ENCODE measurements at places on chromosomes 5 and 9. TPM values are rescaled to one million over a fixed set of nuclear protein-coding genes. Genes with fewer than 3 reads are reported as not detected.
A peak's percentile ranks its signal among the peaks of the same experiment; 100 is the strongest.

GRCh38 chr9:76198336-76198735, 195.9 kb downstream of the RFK start:
- no peak for DNase-seq

GRCh38 chr9:135971892-135972291, 10.7 kb upstream of the UBAC1 start:
- peak; percentile 74 for DNase-seq

- DNase-seq = no peak
These were observed 72.0 kb upstream of the GABRA1 start for GRCh38 chr5:161775891-161776290.

The ANXA6 gene
- 32.5 TPM for total RNA-seq

The SPINK1 gene
- total RNA-seq = not detected

The TAS2R1 gene
- total RNA-seq = not detected

Data from mammary epithelial cell (primary cell).